ENCODE measurements at places on chromosomes 4 and X. TPM values are rescaled to one million over a fixed set of nuclear protein-coding genes. Genes with fewer than 3 reads are reported as not detected.

PNMA3 gene
- 32.8 TPM for total RNA-seq

PDE5A gene
- total RNA-seq: 44.6 TPM

GRCh38 chr4:48902266-48902665 lies 4.3 kb downstream of the OCIAD2 start:
- DNase-seq: no peak

RPL9 gene
- total RNA-seq: 1,450 TPM
